Nasal cavity respiratory epithelium epithelial cell of viscerocranial mucosa (primary cell): ENCODE measurements at places on chromosomes 12 and 14. TPM values are rescaled to one million over a fixed set of nuclear protein-coding genes. Genes with fewer than 3 reads are reported as not detected.

Gene NOPCHAP1
- total RNA-seq, result 7.4 and 10.6 TPM in 2 replicates

Gene TMEM179
- not detected in 2 replicates for total RNA-seq

Gene SMCO3
- total RNA-seq, result not detected in 2 replicates

Gene PLCZ1
- total RNA-seq, result not detected in 2 replicates

Gene TEX52
- total RNA-seq, result not detected in 2 replicates

Gene SPTLC2
- 22.9 and 38.2 TPM in 2 replicates for total RNA-seq

Gene PLEKHD1
- 0.07 TPM in 1 of 2 replicates, not detected in the other for total RNA-seq

Gene CACNA1C
- under 0.01 TPM in 1 of 2 replicates, not detected in the other for total RNA-seq
